Pancreas (tissue), 10 donors: ENCODE measurements at places on chromosomes 2 and 18. TPM values are rescaled to one million over a fixed set of nuclear protein-coding genes. Genes with fewer than 3 reads are reported as not detected.
A peak's percentile ranks its signal among the peaks of the same experiment; 100 is the strongest.

CLASP1 gene
- polyA plus RNA-seq: 9.3 TPM

EPC2 gene
- polyA plus RNA-seq: 9.1 TPM

KLHL30 gene
- polyA plus RNA-seq: 0.12 TPM

DYNAP gene
- polyA plus RNA-seq: not detected

CHAC2 gene
- polyA plus RNA-seq: 1.2 TPM

GCG gene
- 9,451 TPM for polyA plus RNA-seq

CYP27C1 gene
- polyA plus RNA-seq: 0.04 TPM

TRIP12 gene
- 17.7 TPM for polyA plus RNA-seq

SPATA3 gene
- polyA plus RNA-seq: not detected

SLC5A7 gene
- not detected for polyA plus RNA-seq

WNT10A gene
- 0.30 TPM for polyA plus RNA-seq

REG1B gene
- 6,505 TPM for polyA plus RNA-seq

DNA sequence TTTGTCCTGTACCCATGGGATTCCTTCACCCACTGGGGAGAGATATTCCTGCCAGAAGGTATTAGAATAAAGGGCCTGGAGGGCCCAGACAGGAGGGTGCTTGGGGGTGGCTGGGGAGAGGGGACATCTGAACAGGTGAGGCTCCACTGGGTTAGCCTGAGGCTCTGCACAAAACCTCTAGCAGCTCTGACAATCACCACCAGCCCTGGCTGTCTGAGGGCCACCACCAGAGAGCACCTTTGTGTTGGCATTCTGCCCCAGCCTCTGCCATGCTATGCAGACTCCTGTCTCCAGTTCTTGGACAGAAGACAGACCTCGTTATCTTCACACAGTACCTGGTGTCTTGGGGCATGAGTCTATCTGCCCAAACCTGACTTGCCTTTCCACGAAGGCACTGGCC lies 25.3 kb downstream of the SLC16A14 start:
- DNase-seq: no peak

GRCh38 chr2:181948227-181948626 lies 37.4 kb upstream of the PPP1R1C start:
- no peak for DNase-seq

DNA sequence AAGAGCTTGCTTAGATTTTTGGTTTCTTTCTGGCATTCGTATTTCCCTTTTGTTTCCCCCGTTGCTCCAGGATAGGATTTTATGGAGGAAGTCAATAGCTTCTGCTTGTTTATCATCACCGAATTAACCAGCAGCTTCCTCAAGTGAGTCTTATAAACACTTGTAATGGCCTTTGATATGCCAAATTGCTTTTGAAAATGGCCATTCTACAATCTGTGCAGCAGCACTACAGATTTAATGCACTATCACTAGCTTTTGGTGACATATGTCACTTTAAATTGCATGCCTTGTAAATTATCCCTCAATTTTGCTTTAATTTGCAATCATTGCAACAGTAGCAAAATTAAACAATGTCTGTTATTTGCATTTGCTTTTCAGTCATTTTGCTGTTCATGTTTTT lies 774.7 kb downstream of the METTL4 start:
- no peak for DNase-seq

- no peak for DNase-seq
These were observed 37.5 kb downstream of the ST8SIA5 start for GRCh38 chr18:46719388-46719787.

- no peak for DNase-seq
These were observed 44.3 kb upstream of the CAB39 start for GRCh38 chr2:230668184-230668938.

GRCh38 chr2:158464426-158465281 lies 7.9 kb downstream of the PKP4 start:
- DNase-seq: no peak

DNA sequence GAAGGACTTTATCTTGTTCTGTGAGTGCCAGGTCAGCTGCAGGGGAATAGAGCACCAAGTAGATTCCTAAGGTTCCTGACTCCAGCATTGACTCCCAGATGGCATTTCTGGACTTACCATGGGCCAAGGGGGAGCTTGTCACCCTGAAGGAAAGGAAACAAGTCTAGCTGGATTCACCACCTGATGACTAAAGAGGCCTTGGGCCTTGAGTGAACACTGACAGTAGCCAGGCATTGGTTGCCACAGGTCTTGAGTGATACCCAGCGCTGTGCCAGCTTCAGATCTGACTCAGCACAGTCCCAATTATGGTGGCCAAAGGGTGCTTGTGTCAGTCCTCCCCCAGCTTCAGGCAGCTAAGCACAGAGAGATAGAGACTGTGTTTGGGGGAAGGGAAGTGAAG lies 40.1 kb upstream of the CAPN13 start:
- no peak for DNase-seq

DNA sequence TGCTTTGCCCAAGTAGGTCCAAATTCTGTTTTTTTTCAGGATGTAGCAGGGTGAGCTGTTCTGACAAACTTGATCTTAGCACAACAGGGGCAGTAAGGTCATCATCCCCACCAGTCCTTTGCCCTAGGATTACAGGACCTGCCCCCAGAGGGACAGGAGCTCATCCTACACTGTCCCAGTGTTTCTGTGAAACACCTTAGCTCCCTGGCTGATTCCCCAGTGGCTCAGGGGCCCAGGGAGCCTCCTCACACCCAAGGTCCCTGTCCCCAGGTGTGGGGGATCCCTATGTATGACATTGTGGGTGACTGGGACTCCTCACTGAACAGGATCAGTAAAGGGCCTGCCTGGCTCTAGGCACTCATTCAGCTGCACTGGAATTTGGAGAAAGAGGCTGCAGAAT lies 191.2 kb downstream of the ANKRD30B start:
- no peak for DNase-seq

DNA sequence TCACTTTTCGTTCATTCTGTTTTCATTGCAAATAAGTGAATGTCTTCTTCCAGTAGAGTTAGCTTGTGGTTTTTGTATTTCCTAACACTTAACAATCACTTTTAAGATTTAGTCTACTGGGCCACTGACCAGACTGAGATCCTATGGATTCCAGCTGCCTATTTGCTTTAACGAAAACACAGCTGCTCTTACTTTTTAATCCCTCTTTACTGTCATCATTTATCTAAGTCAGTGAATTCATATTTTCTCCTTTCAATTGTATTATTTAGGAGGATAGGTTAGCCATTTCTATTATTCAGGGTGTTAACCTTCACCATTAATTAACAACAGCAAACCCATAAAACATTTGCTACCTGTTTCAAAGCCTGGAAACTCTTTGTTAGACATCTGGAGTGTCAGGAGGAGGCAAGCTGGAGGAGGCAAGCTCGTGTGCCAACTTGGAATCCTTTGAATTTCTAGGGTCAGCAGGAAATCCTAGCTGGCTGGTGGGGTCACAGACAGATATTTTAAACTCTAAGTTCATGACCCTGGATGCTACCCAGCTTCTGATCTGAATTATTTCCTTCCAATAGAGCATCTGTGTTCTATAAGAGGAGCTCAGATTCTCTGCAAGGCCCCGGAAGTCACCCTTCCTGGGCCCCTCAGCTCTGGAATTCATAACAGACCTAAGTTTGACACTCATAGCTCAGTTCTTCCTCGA lies 385.3 kb downstream of the RBM43 start:
- no peak for DNase-seq

DNA sequence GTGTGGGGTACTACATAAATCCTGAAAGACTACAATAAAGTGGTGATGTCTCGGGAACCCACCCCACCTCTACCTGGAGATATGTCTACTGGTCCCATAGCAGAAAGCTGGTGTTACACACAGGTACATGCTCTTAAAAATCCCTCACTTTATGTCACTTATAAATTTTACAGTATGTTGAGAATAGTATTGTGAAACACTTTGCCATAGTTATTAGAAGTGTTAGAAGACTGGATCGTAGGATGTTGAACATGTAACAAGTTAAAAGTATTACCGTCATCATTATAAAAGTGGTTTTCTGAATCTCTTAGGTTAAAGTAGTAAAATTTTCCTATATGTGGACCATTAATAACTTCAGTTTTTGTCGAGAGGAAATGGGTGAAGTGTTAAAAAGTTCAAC lies 48.6 kb downstream of the SPOPL start:
- no peak for DNase-seq

DNA sequence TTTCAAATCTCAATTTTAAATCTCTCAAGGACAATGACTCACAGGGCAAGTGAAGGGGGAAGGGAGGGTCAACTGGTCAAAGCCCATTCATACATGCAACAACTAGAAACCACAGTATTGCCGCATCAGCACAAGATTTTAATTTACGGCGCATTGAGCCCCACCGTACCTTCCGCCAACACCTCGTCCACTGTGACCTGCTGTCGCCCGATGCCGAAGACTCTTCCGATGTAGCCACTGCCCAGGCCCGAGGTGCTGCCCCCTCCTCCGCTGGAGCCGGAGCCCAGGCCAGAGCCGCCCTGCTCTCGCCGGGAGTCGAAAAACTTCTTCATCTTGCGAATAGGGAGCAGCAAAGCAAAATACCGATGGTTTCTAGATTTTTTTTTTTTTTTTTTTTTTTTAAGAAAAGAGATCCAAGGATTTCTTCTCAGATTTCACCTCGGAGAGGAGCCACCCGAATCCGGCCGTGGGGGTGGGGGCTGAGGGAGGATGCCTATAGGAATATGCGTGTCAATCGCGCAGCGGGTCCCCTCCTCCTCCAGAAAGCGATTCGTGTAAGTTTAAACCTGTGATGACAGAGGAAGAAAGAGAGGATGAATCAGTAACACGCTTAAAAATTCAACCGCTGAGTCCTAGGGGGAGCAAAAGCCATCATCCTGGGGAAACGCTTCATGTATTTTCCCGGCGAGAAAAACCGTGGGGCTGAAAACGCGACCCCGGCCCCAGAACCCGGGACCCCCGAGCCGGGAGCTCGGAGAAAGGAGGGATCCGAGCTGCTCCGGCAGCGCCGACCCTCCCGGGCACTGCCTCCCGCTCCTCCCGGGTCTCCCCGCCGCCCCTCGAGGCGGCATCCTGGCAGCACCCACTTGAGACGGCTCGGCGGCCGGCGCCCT lies 584 bp downstream of the AAK1 start:
- peak; percentile 44 for DNase-seq

GRCh38 chr2:242029422-242030225 lies 160.1 kb downstream of the RTP5 start:
- peak; percentile 26 for DNase-seq

DNA sequence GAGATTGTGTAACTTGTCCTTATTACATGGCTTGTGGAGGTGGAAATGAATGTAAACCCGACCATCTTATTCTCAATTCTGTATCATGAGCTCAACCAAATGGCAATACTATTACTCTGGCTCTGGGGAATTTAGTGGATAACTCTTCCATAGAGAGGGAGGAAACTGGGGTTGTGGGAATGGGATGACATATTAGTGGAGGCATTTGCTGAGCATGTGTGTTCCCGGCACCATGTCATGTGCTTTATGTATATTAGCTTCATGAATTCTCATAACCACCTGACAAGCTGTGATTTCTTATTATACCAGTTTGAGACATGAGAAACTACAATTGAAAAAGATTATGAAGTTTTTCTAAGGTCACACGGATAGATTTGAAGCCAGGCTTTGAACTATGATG lies 112.8 kb upstream of the TMEFF2 start:
- DNase-seq: no peak

- DNase-seq: no peak
These were observed 197.5 kb downstream of the ZEB2 start for GRCh38 chr2:144322379-144322778.

DNA sequence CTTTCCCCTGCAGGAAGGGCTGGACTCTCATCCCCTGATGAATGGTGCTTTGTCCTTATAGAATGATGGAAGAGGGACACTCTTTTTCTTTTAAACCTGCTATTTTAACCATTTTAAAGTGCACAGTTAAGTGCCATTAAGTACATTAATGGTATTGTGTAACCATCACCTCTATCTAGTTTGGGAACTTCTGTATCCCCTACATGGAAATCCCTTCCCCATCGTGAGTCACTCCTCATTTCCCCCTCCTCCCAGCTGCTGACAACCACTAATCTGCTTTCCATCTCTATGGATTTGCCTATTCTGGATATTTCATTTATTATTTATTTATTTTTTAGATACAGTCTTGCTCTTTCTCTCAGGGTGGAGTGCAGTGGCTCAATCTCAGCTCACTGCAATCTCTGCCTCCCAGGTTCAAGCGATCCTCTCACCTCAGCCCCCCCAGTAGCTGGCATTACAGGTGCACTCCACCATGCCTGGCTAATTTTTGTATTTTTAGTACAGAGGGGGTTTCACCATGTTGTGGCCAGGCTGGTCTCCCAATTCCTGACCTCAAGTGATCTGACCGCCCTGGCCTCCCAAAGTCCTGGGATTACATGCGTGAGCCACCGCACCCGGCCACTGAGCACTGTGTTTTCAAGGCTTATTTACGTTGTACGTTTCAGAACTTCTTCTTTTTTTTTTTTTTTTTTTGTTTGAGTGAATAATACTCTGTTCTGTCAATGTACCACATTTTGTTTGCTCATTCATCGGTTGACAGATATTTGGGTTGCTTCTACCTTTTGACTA lies 15.8 kb downstream of the DGKD start:
- DNase-seq: no peak

DNA sequence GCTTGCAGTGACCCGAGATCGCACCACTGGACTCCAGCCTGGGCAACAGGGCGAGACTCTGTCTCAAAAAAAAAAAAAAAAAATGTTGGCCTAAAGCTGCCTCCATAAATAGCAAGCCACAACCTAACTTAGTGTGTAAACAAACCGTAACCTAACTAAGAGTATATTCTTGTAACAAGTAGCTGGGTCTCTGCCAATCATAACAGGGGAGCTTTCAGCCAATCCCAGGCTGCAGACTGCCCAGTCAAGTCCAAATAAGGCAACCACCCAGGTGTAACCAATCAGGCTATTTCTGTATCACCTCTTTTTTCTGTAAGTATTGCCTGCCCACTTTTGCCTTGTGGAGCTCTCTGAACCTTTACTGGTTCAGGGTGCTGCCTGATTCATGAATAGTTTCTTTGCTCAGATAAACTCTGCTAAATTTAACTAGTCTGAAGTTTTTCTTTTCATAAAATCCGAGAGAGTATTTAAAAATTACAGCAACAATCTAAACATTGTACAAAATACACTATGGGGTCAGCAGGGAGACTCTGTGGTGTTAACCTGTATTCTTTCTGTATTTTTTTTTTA lies 4.5 kb downstream of the PSTPIP2 start:
- no peak for DNase-seq

DNA sequence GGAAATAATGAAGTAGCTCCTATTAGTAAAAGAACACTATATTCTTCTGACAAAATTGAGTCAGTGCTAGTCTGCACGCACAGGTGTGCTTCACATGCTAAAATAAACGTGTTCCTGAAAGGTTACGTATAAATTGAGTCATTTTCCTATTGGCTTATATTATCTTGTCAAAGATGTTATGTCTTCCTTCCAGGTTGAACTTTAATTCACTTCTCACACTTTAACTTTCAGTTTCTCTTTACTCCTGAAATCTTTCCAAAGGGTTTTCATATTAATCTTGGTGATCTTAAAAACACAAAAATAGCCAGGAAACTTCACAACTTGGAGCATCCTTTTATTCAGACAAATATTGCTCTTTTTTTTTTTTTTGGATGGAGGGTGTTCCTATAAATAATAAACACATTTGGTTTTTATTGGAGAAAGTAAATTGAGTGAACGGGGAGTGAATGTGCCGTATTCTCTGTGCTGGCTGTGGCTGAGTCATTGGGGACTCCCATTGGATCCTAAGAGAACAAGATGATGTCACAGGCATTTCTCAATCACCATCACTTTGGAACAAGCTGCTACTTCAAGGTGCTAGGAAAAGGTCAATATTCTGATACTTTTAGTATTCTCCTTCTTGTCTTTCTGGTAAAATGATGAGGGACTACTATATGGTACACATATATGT lies 150.2 kb upstream of the SPATS2L start:
- no peak for DNase-seq

- DNase-seq: no peak
These were observed 206.6 kb downstream of the NDUFA10 start for GRCh38 chr2:239818531-239819011.

GRCh38 chr18:79210002-79210910 lies 141.1 kb downstream of the ATP9B start:
- no peak for DNase-seq
